Gastrocnemius medialis (tissue), 4 donors: ENCODE measurements at places on chromosomes 6 and 20. TPM values are rescaled to one million over a fixed set of nuclear protein-coding genes. Genes with fewer than 3 reads are reported as not detected.

DNA sequence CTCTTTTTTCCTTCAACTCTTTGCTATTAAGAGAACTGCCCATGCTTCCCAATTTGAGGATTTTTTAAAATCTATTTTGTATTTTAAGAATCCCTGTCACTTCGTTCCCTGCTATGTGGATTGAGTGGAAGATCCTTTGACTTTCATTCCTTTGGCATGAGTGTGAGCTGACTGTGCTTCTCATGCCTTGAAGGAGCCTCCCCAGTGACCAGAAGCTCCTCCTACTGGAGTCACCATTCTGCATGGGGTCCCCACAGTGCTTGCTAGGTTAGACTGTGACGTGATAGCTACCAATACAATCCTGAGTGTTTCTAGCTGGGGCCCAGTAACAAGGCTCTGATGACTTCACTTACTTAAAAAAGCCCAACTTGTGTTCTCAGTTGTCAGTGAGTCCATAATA, 104.4 kb upstream of the LAMP5 start:
- no peak overlapping the region for H3K4me3 ChIP-seq
- H3K4me1 ChIP-seq, result no peaks in the 10 kb centered on the region
- H3K36me3 ChIP-seq, result no peaks in the 10 kb centered on the region
- no peak overlapping the region for H3K27ac ChIP-seq

GRCh38 chr6:6595952-6596351, 7.4 kb downstream of the LY86 start:
- H3K4me1 ChIP-seq, result no peaks in the 10 kb centered on the region
- no peak overlapping the region for H3K4me3 ChIP-seq
- H3K27ac ChIP-seq, result no peak overlapping the region
- no peaks in the 10 kb centered on the region for H3K36me3 ChIP-seq
- no peak for DNase-seq

Gene TINAG
- total RNA-seq, result not detected

Gene LRRC1
- 8.5 TPM for total RNA-seq

Gene EYS
- total RNA-seq, result not detected

GRCh38 chr6:118693562-118693961, 42.2 kb upstream of the CEP85L start:
- H3K27me3 ChIP-seq, result no peaks in the 10 kb centered on the region
- H3K27ac ChIP-seq, result peak overlapping the region; percentile 56
- H3K4me1 ChIP-seq, result peaks cover 34% of the 10 kb centered on the region
- H3K4me3 ChIP-seq, result no peak overlapping the region
- no peaks in the 10 kb centered on the region for H3K36me3 ChIP-seq
- DNase-seq, result peak; percentile 30

Gene GTF2H4
- 8.7 TPM for total RNA-seq

Gene GPR63
- total RNA-seq, result 0.16 TPM

GRCh38 chr6:108435391-108435790, 125.3 kb upstream of the FOXO3 start:
- H3K27me3 ChIP-seq, result no peaks in the 10 kb centered on the region
- no peak overlapping the region for H3K27ac ChIP-seq
- no peaks in the 10 kb centered on the region for H3K36me3 ChIP-seq
- DNase-seq, result no peak
- no peak overlapping the region for H3K4me3 ChIP-seq

DNA sequence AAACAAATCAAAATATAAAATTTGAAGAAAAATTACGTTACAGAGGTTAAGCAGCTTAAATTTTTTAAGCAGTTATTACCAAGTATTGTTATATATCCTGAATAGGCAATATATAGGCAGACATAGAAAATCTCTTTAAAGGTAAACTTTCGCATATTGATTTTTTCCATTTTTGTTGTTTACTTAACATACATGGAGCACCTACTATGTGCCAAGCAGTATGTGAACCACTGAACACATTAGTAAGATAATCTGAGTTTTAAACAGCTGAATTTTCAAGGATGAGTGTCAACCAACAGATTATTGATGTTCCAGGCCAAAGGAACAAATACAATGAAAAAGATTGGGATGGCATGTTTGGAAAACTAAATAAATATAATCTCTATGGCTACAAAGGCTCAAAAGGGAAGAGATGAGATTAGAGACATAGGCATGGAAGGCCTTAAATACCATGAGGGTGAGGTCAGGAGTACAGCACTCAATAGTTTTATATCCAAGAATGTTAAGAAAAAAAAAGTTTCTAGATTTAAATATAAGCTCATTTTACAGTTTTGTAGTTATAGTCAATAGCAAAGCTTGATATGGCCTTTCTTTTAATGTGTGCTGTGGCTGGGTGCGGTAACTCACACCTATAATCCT, 277.5 kb downstream of the PTPRK start:
- no peak overlapping the region for H3K27ac ChIP-seq
- H3K36me3 ChIP-seq, result no peaks in the 10 kb centered on the region
- DNase-seq, result no peak
- H3K4me3 ChIP-seq, result no peak overlapping the region
- peaks cover 5% of the 10 kb centered on the region for H3K4me1 ChIP-seq
- H3K27me3 ChIP-seq, result no peaks in the 10 kb centered on the region

- H3K4me1 ChIP-seq, result no peaks in the 10 kb centered on the region
- H3K27ac ChIP-seq, result no peak overlapping the region
- no peaks in the 10 kb centered on the region for H3K27me3 ChIP-seq
- DNase-seq, result no peak
- no peaks in the 10 kb centered on the region for H3K36me3 ChIP-seq
- no peak overlapping the region for H3K4me3 ChIP-seq
These were observed 21.5 kb downstream of the FERMT1 start for GRCh38 chr20:6101346-6101745.

Gene BCAS4
- total RNA-seq, result 0.16 TPM

GRCh38 chr20:40536808-40537207, 152.2 kb downstream of the MAFB start:
- H3K27me3 ChIP-seq, result no peaks in the 10 kb centered on the region
- no peak overlapping the region for H3K4me3 ChIP-seq
- DNase-seq, result no peak
- no peaks in the 10 kb centered on the region for H3K36me3 ChIP-seq
- H3K27ac ChIP-seq, result no peak overlapping the region
- H3K4me1 ChIP-seq, result no peaks in the 10 kb centered on the region

GRCh38 chr6:47571488-47571887, 93.9 kb downstream of the CD2AP start:
- H3K36me3 ChIP-seq, result no peaks in the 10 kb centered on the region
- H3K4me1 ChIP-seq, result no peaks in the 10 kb centered on the region
- H3K27ac ChIP-seq, result no peak overlapping the region
- no peak for DNase-seq

GRCh38 chr6:128327890-128328289, 192.5 kb downstream of the PTPRK start:
- no peaks in the 10 kb centered on the region for H3K27me3 ChIP-seq
- DNase-seq, result no peak
- H3K36me3 ChIP-seq, result no peaks in the 10 kb centered on the region
- H3K4me3 ChIP-seq, result no peak overlapping the region
- H3K27ac ChIP-seq, result no peak overlapping the region
